Right ventricle myocardium inferior (tissue), 1 donor: ENCODE measurements at places on chromosomes 5 and 9.

DNA sequence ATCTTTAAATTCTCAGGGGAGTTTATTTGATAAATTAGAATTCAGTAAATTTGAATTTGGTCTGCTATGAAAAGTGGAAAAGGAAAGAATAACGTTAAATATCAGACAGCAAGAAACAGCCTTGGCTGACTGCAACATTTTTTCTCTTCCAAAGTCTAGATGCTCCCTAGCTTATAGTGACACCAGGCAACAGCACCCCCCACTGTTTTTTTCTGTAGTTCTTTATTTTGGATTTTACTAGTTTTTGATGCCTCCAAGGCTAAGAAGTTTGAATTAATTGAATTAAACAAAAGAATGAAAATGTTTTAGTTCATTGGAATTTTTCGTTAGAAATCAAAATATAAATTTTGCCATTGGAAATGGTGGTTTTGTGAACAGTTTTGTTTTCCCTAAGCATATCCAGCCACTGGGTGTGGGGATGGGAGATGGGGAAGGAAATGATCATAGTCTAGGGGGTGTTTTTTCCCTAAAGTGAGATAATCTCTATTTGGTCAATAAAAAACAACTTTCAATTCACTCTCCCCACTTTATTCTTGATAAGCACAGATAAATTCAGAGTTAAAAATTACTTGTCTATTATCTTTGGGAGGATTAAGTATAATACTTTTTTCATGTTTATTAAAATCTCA is 199.3 kb upstream of the CD180 start:
- DNase-seq = no peak

GRCh38 chr5:135304352-135305221 is 94.4 kb downstream of the MACROH2A1 start:
- no peak for DNase-seq

GRCh38 chr5:149851211-149851610 is 93.4 kb downstream of the PDE6A start:
- DNase-seq = no peak

DNA sequence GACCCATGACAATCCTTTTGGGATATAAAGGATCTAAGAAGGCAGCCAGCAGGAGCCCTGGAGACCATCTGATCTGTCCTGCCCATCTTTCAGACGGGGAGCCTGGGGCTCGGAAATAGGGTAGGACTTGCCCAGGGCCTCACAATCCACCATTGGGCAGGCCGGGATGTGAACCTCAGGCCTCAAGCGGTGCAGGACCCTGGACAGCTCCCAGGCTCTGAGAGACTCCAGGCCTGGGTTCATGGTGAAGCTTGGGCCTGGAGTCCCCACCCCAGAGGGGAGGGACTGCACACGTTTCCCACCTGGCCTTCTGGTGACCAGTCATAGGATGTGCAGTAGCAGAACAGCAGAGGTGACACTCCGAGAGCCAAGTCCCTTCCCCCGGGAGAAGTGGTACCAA is 36.6 kb upstream of the RAPGEF1 start:
- no peak for DNase-seq

DNA sequence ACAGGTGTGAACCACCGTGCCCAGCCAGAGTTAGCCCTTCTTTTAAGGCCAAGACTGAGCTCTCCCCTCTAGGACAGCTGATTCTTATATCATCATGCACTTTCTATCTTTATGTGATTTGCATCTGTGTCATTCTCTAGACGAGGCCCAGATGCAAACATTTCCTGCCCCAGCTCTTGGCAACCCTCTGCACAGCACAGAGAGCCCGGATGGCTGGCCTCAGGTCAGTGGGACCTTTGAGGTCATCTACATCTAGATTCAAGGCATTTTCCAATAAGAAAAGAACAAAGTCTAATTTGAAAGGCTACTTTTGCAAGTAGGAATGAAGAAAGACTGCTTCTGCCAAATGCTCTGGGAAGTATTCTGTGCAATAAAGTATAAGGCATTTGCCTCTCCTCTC is 109.0 kb upstream of the DAB2 start:
- DNase-seq = no peak

DNA sequence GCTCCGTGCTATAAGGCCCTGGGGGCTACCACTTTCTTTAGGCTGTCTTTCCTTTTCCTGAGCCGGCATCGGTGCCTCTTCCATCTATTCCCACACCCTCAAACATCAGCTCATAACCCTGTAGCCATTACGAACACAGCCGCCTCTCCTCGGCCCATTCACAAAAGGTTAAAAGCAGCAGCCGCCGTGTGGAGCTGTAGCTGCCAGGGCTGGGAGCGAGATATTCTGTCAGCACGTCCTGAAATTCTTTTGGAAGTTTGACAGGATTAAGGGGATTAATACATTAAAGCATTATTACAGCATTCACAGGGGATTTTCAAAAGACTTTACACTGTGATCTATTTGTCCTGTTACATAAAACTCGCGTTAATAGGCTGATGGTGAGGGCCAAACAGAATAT is 428.2 kb downstream of the CDK5RAP2 start:
- DNase-seq = no peak
